ENCODE measurements at places on chromosomes 11 and 22.
A peak's percentile ranks its signal among the peaks of the same experiment; 100 is the strongest.

DNA sequence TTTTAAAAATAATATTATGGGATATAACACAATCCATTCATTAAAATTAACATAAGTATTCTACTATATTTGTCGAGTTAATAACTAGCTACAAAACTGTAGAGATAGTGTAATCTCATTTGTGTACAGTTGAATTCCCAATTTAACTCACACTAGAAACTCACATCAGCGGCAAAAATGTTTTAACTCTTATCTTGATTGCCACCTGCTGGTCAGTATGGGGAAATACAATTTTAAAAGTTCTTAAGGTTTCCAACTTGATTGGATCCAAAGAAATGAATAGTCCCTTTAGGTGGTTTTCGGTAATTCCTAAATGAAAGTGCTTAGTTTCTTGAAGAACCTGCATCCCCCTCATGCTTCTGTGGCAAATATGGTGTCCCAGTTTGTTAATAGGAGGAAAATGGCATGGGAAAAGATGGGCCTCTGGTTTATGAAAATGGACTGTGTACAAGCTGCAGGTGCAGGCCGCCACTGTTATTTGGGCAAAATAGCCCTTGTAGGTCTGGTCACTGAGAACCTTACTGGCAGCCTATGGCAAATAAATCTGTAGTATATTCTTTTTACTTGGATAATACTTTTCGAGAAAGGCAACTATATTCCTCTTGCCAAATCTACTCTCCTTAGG lies 33.7 kb upstream of the SLC17A6 start:
- peak; percentile 14 for DNase-seq

DNA sequence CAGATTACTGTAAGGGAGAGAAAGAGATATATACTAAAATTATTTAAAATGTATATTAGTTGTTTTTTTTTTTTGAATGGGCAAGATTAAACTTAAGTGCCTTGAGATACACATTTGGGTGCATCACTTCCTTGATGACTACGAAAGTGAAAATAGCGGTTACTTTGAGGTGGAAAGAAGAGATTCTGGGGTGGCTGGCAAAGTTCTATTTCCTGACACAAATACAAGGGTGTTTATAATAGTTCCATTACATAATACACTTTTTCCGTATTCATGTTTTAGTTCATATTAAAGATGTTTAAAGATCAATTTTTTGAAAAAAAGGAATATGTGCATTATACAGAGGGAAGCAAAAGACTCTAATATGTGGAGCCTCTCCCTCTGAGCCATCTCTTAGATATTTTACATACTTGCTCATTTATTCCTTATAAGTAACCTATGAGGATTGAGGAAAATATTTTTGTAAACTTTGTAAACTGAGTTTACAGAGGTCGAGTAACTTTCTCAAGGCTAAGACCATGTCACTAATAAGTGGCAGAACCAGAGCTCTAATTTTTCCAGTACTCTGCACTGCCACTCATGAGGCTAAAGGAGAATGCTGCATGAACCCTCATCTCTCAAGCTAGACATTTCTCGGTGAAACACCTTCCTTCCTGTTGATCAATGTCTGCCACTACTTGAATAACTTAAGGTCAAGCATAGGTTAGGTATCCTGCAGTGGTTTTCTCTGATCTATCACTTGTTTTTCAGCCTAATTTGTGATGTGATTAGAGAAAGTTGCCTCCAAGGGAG lies 58.6 kb downstream of the DDIAS start:
- no peak for DNase-seq

DNA sequence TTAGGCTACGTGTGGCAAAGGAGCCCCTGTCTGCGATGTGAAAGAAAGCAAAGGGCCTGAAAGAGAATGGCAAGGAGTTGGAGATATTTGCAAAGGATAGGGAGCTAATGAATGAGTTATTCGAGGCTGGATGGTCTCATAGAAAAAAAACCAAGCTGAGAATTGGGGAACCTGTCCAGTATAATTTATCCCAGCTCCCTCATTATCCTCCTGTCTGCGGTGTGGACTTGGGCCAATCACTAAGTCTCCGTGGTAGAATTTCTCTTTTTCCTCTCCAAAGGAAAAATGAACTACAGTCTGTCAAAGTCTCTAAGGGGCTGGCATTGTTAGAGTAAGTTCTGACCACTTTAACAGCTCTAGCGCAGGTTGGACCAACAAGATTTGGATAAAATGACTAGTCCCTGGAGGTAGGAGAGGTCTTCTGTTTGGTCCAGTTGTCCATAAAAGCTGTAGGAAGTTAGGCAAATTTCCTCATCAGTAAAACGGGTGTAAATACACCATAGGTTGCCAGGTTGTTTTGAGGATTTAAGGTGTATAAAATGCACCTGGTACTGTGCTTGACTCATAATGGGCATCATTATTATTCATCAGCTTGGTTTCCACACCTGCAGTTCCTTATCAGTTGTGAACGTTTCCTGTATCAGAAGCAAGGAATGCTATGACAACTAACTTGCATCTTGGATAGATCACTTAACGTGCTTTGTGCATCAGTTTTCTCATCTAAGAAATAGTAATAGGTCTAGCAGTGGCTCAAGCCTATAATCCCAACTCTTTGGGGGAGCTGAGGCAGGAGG lies 10.3 kb upstream of the CDON start:
- DNase-seq = no peak

DNA sequence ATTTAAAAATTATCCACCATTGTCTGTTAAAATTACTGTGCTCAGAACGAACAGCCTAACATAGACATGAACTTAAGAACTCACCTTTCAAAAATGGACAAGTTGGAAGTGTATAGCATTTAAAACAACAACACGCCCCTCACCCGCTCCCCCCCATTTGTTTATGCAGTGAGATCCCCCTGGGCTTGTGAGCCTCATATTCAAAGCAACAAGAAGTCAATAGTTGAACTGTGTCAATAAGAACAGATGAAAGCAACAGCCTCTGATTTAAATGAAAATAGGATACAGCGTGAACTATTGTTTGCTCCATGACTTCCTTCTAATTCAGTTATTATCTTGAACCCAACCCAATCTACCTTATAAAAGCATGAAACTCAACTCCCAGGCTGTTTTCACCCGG lies 314.2 kb downstream of the BLID start:
- DNase-seq = no peak

DNA sequence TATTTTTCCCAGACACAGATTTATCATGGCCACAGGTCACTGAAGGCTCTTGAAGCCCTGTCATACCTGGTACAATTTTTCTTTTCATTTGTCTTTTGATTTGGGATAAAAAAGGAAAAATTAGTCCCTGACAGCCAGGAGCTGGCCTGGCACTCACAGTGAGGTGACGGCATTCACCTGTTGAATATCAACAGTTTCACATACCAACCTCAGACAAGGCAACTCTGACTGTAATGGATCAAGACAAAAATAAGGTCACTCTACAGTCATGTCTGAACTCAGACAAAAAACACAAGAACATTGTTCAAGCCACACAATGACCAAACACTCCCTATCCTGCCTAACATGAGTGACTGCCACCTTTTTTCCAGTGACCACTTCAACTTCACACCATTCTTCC lies 392.9 kb downstream of the TENM4 start:
- DNase-seq = no peak

GRCh38 chr11:118226781-118227180 lies 2.0 kb upstream of the JAML start:
- no peak for DNase-seq

DNA sequence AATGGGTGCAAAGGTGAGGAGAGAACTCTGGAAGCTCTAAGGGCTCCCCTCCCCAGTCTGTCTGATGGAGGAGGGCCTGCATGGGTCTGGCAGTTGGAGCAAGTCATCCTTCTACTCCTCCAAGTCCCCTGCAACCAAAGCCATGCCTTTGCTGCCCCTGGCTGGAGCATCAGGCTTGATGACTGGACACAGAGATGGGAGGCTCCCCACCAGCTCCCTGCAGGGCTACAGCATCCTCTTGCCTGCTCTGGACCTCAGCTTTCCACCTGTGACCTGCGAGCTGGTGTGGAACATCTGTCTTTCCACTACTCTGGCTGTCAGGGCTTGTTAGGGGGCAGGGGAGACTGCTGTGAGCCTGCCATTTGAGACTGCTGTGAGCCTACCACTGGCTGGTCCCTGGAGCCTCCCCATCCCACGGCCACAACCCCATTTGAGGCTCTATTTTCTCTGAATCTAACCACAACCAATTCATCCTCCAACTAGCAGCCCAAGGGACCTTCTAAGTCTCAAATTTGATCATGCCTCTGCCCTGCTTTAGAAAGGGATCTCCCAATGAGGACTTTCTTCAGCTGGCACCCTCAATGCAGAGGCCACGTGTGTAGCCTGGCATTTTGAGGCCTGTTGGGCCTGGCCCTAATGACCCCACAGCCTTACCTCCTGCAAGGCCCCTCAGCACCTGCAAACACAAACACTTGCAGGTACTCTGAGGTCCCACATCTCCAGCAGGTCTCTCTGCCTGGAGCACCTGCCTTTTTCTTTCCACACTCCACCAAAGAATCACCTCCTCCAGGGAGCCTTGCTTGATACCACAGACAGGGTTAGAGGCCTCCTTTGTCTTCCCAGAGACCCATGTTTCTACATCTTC lies 9.9 kb downstream of the P2RY6 start:
- no peak for DNase-seq

- DNase-seq = no peak
Measured at GRCh38 chr11:126333142-126333541, 22.3 kb upstream of the ST3GAL4 start.

- DNase-seq = no peak
Measured at GRCh38 chr22:27032091-27032761, 374.8 kb downstream of the MIAT start.
